ENCODE measurements at places on chromosomes 4 and X.

GRCh38 chr4:145663194-145663593 is 16.8 kb upstream of the C4orf51 start:
- no peak for DNase-seq

GRCh38 chr4:25484243-25484721 is 107.2 kb downstream of the ANAPC4 start:
- no peak for DNase-seq

- no peak for DNase-seq
These were observed 407 bp upstream of the ZC4H2 start for GRCh38 chrX:64976673-64977040.

DNA sequence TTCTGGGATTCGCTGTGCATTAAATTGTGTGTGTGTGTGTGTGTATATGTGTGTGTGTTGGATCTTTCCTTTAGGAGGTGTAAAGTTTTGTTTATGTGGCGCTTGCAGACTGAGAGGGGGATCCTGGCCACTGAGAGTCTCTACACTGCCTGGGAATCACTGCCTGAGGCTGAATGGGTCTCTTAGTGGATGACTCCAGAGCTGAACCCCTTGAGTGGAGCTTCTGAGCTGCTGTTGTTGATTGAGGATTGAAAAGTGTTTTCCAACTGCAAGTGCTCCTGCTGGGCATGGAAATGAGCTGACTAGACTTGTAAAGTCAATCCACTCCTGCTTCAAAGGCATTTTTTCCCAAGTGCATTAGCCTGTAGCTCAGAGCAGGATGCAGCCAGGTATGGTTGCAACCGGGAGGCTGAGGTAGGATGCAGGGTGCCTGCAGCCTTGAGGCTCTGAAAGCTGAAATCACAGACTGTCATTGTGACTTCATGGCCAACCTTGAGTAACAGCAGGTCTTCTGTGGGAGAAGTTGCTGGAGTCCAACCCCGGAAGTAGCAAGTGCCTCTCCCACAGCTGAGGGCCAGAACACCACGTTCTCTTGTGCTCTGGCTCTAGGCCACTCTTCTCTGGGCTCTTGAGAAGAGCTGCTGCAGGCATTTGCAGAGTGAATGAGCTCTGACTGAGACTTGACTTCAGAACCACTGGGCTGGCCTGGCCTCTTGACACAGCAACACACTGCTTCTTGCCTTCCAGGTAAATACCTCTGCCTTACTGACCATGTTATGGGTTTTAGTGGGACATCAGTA is at the start of gene TBX22:
Gene TBX22, plus strand, starts transcription at position 613 of the 800 bp plus-strand sequence. CDS start 7,517 bp downstream, outside the sequence.
- DNase-seq = no peak

GRCh38 chr4:123603165-123603564 is 206.6 kb downstream of the SPRY1 start:
- no peak for DNase-seq

GRCh38 chr4:158161551-158162354 is 11.1 kb downstream of the GASK1B start:
- no peak for DNase-seq

GRCh38 chr4:70651864-70652506 is 14.3 kb downstream of the JCHAIN start:
- DNase-seq = no peak

GRCh38 chr4:22416403-22416802 is 99.5 kb downstream of the ADGRA3 start:
- DNase-seq = no peak

DNA sequence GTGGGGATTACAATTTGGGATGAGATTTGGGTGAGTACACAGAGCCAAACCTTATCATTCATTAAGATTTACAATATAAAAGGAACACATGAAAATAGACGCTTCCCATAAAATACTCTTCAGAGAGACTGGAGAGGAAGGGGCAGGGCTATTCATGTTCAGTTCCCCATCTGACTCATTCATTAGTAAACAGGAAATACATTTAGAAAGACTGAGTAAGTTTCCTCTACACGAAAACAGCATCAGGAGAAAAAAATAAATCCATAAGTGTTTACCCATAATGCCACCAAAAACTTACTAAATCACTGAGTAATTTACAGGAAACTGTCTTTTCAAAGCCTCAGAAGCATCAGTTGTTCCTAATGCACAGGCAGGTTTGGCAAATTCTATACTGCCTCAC is 255.4 kb upstream of the CXorf51A start:
- DNase-seq = no peak

DNA sequence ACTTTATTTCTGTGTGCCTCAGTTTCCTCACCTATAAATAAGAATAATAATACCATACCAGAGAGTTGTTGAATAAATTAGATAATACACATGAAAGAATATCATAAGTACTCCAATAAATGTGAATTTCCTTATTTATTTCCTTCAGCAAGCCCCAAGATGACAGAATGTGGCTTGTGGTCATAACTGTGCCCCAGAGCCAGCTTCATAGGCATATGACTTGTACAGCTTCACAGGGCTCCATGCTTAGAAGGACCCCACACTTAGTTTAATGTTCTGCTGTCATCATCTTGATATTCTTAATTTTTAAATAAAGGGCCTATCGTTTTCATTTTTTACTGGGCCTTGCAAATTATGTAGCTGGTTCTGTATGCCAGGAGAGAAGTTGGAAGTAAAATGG is 25.3 kb downstream of the VSIG4 start:
- no peak for DNase-seq

DNA sequence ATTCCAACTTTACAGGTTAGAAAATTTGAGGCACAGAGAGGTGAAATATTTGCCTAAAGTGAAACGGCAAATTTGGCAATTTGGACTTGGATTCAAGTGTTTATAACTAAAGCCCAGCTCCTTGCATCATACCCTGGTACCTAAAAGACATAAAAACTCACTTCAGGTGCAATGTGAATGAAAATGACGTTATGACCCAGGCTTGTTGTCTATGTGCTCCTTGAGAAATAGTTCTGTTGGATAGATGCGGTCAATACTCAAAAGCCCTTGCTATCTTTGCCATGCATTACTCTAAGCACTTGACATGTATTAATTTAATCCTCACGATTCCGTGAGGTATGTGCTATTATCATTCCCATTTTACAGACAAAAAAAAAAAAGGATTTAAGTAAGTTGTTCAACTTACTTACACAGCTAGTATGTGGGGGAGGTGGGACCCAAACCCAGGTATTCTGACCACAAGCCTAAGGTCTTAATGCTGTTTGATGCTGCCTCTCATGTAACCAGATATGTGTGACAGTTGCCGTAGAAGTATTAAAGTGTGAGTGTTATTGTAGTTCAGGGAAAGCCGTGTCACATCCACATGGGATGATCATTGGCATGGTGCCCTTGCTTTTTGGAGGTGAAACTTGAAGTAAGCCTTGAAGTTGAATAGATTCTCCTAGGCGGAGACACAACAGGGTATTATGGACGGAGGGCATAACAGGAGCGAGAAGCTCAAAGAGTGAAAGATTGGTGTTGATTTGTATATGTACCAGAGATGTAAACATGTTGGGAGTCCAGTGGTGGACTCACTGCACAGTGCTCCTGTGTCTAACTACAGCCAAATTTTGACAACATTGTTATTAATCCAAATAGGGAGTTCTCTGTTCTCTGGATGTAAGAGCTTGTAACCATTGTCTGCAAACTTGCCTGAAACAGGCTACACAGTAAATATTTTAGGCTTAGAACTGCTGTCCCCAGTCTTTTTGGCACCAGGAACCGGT is 3.1 kb downstream of the SCML1 start:
- DNase-seq = no peak

DNA sequence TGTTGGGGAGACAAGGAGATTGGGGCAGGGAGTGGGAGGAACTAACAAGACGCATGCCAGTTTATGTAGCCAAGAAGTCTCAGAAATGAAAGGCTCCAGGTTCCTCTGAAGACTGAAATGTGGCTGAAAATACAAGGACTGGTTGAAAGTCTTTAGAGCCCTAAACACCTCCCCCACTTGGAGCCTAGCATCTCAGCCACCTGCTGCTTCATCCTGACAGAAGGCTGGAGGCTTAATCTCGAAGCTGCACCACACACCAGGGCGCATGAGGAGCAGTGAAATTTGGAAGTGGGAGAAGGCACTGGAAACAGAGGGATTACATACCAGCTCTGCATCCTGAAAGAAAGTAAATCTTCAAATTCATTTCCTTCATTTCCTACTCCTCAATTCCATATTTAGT is 160.7 kb upstream of the FTHL17 start:
- DNase-seq = no peak

- no peak for DNase-seq
These were observed 286.6 kb downstream of the BMPR1B start for GRCh38 chr4:95044324-95044837.

DNA sequence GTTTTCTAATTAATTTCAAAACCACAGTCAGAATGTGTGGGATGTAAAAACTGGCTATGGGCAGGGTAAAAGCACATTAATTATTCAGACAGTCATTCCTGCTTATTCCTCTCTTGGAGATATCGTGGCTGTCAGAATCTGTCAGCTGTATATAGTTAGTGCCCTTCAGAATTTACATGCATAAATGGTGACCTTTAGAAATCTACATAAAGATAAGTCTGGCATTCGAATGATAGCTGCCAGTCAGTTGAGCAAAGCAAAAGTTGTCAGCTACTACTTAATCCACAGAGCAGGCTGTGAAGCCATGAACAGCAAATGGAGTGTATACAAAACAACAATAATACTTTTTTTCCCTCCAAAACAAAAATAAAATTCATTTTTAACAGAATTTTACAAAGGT is 189.5 kb downstream of the ADGRL3 start:
- DNase-seq = no peak

DNA sequence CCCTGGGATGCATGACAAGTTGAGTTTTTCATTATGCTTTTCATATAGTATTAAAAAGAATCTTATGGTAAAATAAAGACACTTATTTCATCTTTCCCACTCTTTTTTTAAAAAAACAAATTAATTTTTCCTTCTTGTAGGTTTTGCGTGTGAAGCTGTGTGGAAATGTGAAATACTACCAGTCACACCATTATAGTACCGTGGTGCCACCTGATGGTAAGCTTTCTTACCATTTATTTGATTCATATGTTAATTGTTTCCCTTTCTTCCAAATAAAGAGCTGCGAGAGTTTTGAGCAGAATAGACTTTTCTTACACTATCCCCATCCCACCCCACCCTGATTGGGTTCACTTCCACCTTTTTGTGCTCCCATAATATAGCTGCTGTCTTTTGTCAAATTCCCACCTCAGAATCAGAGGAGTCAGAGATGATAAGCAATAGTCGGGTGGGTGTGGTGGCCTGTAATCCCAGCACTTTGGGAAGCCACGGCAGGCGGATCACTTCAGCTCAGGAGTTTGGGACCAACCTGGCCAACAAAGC is 44.3 kb downstream of the CASP6 start:
- no peak for DNase-seq
